ENCODE measurements at places on chromosomes 6 and 20.

DNA sequence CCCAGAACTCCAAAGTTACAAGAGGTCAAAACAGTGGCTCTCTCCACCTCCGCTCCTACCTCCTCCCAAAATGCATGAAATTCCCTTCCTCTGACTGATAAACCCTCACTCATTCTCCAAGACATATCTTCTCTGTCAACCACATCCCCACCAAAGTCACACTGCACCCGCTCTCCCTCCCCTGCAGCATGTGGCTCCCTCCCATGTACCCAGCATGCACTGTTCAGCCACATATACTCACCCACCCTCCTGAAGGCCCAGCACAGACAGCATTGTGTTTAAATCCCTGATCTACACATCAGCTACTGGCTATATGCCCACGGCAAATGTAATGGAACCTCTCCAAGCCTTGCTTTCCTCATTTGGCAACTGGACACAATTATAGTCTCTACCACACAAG, 5.5 kb upstream of the POU5F1 start:
- no peak for DNase-seq

DNA sequence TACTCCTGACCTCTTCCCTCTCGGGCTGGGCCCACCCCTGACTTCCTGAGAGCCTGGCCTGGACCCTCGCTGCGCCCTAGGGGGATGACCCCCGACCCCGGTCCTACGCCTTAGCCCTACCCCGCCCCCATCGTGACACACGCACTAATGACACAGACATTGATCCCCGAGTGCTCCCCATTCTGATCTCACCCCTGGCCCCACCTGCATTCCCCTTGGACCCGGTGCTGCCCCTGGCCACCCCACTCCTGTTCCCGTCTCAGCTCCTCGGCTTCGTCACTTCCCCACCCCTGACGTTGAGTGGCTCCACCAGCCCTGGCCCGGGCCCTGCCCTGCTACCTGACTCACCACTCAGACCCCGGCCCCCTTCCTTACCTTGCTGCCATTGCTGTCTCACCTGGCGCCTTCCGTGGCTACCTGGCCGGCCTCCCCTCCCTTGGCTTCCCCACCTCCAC, 12.1 kb downstream of the RBCK1 start:
- DNase-seq = no peak

- DNase-seq = no peak
Observed at GRCh38 chr6:142325111-142325510, 23.3 kb downstream of the ADGRG6 start.

- DNase-seq = no peak
Observed at GRCh38 chr6:28134015-28134414, 7.7 kb upstream of the ZKSCAN8 start.

DNA sequence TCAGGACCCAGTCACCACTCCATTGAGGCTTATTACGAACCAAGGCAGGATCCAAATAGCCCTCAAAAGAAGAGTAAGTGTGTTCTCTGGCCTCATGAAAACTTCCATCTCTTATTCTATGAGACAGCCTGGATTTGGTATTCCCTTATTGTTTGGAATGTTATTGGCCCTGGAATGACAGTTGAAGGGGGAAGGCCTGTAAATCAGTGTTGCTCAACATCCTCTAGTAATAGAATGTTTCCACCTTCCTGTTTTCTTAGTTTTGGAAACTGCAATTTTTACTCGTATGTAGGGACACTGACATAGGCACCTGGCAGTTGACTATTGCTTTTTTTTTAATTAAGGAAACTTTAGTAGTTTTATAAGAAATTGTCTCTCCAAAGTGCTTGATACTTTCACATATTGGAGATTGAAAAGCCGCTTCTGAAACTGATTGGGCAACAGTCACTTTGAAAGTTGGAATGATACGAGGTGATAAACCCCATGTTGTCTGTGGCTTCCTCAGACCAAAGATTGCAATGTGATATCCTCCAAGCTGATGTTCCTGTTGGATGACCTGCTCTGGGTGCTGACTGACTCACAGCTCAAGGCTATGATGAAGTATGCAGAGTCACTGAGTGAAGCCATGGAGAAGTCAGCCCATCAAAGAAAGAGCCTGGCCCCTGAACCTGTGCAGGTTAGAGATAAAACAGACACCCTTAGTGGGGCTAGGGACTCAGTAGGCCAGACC, 43.1 kb downstream of the BLTP3A start:
- no peak for DNase-seq

- peak; percentile 10 for DNase-seq
Observed at GRCh38 chr6:138005846-138006245, 101.4 kb downstream of the PERP start.

- no peak for DNase-seq
Observed at GRCh38 chr20:62149532-62150309, 6.2 kb downstream of the SS18L1 start.
